NCI-H69 (cell line): ENCODE measurements at places on chromosomes 7 and 10.

DNA sequence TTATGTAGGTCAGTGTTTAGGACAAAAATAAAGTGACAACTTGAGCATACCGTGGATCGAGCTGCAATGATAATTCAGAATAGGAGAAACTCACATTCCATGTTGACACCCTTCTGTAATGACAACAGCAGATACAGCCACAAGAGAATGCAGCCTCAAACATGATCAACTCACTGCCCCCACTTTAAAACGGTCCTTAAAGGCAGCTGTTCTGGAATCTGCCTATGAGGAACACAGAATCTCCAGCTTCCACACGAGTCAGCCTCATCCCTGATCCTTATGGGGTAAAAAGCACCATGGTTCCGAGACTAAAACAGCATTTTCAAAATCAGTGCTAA is 32.5 kb upstream of the DAGLB start:
- no peak for DNase-seq

DNA sequence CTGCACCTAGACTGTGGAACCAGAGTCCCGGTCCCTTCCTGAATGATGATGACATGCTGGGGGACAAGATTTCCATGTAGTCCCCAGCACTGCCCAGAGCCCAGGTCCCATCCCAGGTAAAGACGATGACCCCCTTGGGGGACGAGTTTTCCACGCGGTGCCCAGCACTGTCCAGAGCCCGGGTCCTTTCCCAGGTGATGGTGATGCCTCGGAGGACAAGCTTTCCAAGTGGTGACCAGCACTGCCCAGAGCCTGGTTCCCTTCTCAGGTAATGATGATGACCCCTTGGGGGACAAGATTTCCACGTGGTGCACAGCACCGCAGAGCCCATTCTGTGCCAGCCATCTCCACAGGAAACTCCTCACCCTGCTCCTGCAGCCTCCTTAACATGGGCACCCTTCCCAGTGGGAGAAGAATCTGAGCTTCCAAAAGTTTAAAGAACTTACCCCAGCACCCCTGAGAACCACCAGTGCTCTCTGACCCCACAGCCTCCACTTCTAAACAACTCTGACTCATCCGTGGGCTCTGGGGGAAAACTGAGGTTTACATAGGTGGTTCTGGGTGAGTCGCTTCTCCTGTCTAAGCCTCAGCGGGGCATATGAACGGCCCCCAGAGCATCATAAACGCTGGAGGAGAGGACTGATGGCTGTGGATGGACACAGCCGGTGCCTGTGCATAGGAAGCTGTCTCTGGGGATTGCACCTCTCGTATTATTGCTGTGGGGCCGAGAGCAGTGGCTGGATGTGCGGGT is 233.2 kb downstream of the TCERG1L start:
- DNase-seq = no peak

DNA sequence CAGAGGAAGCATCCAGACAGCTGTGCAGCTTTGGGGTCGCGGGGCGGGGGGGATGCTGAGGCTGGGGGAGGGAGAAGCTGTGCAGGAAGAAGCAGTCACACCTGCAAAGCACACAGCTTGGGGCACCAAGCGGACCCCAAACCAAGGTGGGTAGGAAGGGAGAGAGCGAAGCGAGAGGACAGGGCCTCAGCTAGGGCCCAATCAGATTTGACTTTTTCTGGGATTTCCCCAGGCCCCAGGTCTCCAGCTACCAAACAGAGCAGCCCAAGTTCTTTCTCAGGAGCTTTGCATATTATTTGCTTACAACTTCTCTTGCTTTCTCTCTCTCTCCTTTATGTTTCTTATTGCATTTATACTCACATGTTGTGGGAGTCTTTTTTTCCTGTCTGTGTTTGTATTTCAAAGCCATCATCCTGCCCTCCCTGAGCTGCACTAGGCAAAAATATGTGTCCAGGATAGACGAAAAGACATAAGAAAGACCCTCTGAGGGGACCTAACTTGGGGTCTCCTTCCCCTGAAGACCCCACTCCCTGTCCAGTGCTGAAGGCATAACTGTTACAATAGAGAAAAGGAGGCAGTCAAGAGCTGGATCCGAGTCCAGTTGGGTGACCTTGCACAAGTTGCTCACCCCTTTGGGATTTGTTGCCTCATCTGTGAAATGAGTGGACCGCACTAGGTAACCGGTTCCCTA is 50.6 kb upstream of the SMNDC1 start:
- no peak for DNase-seq

GRCh38 chr7:102099474-102099873 is 187.2 kb upstream of the SH2B2 start:
- DNase-seq = no peak

- no peak for DNase-seq
These were observed 72.4 kb downstream of the NKX6-2 start for GRCh38 chr10:132713421-132714095.

DNA sequence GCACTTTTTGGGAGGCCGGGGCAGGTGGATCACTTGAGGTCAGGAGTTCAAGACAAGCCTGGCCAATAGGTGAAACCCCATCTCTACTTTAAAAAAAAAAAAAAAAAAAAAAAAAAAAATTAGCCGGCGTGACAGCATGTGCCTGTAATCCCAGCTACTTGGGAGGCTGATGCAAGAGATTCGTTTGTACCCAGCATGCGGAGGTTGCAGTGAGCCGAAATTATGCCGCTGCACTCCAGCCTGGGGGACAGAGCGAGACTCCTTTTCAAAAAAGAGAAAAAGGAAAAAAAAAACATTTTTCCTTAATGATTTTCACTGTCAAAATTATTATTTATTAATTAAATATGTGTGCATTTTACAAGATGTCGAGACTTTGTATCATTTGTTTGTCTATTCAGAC is 253.6 kb downstream of the CNTNAP2 start:
- no peak for DNase-seq

- DNase-seq = no peak
These were observed 50.8 kb upstream of the KLF6 start for GRCh38 chr10:3835770-3836169.

DNA sequence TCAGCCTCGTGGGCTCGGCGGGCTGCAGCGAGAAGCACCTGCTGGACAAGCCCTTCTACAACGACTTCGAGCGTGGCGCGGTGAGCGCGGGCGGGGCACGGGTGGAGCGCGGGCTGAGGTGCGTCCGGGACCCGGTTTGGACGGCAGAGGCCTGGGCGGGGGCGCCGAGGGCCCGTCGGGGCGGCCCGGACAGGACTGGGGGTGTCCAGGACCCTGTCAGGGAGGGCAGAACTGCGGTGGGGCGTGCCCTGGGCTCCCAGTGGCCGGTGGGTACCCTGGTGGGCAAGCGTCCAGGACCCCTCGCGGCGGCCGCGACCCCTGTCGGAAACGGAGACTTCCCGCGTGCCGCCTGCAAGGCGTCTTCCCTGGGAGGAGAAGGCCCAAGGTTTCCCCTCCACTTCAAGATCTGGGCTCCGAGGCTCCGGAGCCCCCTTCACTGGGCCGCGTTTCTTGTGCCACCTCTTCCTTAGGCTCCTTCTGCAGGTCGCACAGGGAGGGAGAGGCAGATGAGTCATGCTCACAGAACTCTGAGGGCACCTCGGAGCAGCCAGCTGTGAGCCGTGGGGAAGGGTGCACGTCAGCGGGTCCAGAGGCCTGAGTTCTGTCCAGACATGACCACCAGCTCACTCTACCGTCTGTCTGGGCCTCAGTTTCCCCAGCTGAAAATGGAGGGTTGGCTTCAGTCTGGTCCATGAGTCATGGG is 485 bp downstream of the ALOX5 start:
- no peak for DNase-seq
